ENCODE measurements at places on chromosomes 4 and X.

GRCh38 chrX:65781845-65782244, 114.4 kb downstream of the MSN start:
- no peak for DNase-seq

GRCh38 chrX:150365051-150365989, 2.2 kb downstream of the MAMLD1 start:
- DNase-seq = peak; percentile 65

DNA sequence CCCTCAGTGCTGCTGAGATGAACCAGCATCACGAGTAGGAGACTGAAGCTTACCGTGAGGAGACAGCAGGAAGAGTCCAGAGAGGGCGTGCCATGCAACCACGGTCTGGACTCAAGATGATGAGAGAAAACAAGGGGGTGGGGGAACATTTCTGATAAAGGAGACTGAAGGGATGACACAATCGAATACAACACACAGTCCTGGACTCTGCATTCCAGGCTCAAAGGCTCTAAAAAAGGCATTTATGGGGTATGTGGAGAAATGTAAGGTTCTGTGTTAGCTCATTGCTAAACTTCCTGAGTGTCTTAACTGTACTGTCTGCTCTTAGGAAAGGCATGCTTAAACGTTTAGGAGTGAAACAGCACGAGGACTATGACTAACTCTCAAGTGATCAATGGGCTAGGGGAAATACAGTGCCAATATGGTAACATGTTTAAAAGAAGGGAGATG, 20.6 kb upstream of the IRAK1 start:
- DNase-seq = no peak

GRCh38 chrX:23731951-23732350, 11.1 kb downstream of the ACOT9 start:
- DNase-seq = no peak

DNA sequence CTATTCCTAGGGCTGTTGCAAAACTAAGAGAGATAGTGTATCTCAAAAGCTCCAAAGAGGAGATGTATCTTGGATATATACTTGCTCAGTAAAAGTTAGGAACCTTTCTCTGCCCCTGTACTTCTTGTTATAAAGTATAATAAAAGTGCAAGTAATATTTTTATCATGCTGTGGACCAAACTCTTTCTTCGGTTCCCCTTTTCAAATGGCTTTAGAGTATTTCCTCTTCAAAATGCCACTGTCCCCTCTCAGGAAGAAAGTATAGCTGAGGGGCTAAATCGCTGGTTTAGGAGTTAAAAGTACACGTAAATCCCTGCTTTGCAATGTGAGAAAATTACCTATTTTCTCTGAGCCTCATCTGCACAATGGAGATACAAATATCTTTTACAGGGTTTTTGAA, 169.1 kb upstream of the FTHL17 start:
- no peak for DNase-seq

DNA sequence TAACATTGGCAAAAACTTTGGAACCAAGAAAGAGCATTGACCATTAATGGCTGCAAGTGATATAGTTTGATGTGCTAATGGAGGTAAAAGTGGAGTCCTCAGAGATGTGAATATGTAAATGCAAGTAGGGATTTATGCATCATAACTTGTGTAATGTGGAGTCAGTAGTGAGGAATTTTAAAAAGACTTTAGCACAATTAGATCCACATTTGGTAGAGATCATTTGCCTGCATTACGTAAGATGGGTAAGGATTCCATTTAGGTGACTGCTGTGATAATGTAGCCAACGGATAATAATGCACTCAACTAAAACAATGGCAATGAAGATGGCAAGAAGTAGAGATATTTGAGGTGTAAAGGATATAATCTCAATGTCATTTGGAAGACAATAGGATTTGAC, 1128.4 kb downstream of the ADGRL3 start:
- no peak for DNase-seq

- no peak for DNase-seq
Observed at GRCh38 chrX:2643880-2644279, 47.2 kb upstream of the CD99 start.

DNA sequence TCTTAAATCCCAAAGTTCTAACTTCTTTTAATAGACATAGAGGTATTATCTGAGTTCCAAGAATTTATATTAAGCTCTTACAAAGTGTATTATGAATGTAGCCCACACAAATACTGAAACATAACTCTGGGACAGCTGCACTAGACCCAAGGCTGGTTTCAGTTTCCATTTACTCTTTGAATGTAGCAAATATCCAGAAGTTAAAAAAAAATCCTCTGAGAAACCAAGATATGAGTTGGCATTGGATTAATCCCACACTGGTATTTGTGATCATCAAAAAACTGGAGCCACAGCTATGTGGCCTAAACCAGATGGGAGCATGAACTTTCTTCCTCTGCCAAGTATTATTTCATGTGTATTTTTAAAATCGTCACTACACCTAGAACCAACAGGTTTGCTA, 23.6 kb upstream of the SMPX start:
- no peak for DNase-seq

- DNase-seq = no peak
Observed at GRCh38 chrX:108177351-108178142, 86.0 kb downstream of the ATG4A start.

DNA sequence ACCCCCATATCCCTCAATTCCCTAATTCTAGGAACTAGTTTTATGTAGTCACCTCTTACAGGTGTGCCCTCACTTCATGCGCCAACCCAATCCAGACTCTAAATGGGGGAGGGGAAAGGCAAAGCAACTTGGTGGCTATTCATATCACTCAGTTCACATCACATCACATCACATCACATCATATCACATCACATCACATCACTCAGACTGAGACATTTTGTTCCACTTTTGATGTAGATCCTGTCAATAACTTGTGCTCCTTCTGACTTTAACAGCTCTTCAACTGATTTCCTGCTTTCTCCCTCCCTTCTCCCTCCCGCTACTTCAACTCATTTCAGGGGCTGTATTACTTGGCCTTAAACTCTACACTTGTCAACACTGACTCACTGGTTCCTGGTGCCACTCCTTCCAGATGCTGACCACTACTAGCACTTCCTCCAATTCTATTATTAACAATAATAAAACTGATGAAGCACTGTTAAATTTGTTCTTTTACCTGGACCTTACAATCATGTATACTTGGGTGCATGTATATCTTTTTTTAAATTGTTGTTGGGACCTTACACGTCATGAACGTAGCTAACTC, 29.1 kb upstream of the PLS3 start:
- DNase-seq = no peak

GRCh38 chr4:98950925-98951324, 22.0 kb upstream of the EIF4E start:
- no peak for DNase-seq

DNA sequence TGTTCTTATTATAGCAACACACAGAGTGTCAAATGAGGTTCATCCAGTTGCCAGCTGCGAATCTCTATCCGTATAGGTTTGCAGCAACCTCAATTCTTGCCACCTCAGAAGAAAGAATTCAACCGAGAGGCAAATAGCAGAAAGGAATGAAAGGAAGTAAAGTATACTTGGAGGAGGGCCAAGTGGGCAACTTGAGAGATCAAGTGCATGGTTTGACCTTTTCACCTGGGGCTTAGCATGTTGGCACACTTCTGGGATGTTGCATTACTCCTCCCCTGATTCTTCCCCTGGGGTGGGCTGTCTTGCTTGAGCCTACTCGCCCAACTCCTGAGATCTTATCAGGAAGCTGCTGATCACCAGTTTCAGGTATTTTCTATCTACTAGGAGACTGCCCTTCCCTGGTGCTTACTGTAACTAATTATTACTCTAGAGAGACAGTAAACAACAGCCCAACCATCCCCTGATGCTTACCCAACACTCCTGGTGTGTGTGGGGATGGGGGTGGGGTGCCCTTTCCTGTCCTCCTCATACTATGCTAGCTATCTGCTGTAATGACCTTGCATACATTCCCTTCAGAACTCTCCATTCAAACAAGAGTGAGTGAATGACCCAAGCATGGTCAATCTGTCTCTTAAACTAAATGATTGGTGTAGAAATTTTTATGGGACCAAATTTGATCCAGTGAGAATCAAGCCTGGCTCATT, 7.3 kb upstream of the TMEM33 start:
- DNase-seq = no peak

GRCh38 chr4:8352368-8353157, 83.0 kb downstream of the HTRA3 start:
- no peak for DNase-seq

DNA sequence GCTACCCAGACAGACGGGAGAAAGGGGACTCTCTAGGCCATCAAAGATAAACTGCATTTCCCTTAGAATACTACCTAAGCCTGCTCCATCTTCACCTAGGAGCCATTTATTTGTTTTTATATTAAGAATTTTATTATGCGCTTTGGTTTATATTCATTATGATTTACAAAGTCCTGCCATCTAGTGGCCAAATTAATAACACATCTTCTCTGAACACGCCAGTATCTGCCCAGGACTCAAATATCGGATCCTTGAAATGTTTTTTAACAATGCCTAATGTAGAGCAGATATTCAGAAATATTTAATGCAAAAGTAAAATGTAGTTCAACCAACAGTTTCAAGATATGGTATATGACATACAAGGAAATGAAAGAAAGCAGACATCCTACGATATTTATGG, 20.8 kb upstream of the PRPS2 start:
- DNase-seq = peak; percentile 13

DNA sequence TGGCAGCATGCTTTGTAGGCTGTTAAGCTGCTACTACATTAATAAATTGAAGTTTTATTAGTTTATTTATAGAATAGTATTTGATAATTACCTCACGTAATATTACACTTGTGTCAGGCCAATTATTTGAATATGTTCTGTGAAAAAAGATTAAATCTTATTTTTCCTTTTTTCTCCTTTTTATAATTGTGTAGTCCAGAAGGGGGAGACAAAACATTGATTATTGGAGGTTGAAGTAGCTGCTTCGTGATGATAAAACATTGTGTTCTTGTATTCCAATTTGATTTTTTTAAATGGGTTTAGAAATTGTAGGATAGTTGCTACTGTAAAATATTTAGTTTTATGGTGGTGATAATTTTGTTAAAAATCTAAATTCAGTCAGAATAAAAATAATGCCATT, 85.7 kb downstream of the DIAPH2 start:
- DNase-seq = peak; percentile 22

- no peak for DNase-seq
Observed at GRCh38 chr4:183758061-183758757, 99.1 kb downstream of the TRAPPC11 start.

GRCh38 chr4:139896091-139896604, 230.5 kb downstream of the MGST2 start:
- no peak for DNase-seq

DNA sequence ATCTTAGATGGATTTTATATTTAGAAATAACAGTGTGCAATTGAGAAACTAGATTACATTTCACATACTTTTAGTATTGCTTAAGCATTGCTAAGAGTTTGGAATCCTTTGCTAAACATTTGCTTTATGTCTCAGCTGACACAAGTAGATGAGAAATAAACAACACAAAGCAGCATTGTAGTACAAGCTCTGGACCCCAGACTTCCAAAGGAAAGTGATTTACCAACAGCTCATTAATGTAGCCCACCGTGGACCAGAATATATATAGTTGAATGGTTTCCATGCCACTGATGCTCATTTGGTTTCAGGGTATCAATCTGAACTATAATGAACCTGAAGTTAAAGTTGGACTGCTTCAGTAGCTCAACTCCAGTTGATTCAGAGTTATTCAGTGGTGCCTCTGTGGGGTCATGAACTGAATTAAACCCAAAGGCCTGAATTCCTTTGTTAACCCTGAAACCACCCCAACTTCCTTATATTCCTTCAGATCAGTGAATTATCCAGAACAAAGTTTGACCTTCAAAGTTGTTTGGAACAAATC, 132.1 kb upstream of the NEIL3 start:
- DNase-seq = no peak

DNA sequence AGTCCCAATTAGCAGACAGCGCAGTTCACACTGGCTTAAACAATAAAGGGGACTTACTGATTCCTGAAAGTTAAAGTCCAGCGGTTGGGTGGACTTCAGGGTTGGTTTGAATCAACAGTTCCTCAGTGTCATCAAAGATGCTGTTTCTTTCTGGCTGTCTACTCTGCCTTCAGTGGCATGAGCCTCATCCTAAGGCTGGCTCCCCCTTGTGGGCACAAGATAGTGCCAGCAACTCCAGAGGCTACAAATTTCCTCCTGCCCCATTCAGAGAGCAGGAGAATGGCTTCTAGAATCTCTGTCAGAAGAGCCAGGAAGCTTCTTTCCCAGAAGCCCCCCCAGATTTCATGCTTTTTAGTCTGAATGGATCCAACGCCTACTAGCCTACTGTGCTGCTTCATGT, 82.4 kb upstream of the MTM1 start:
- DNase-seq = peak; percentile 42

- no peak for DNase-seq
Observed at GRCh38 chr4:150680651-150681050, 98.7 kb downstream of the MAB21L2 start.

GRCh38 chr4:109953556-109953955, 40.9 kb downstream of the EGF start:
- no peak for DNase-seq

DNA sequence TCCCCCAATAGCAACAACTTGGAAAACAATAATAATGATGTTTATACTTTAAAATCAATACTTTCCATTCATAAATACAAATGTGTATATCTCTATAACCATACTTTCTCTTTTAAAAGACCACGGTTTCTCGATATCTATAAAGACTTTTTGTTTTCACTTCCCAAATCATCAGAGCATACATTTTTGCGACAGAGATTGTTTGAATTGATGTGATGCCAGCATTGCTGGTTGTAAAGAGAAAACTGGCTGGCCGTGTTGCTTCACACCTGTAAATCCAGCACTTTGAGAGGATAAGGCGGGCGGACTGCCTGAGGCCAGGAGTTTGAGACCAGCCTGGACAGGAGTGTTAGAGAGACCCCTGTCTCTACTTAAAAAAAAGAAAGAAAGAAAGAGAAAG, 77.6 kb upstream of the ZNF518B start:
- DNase-seq = no peak

DNA sequence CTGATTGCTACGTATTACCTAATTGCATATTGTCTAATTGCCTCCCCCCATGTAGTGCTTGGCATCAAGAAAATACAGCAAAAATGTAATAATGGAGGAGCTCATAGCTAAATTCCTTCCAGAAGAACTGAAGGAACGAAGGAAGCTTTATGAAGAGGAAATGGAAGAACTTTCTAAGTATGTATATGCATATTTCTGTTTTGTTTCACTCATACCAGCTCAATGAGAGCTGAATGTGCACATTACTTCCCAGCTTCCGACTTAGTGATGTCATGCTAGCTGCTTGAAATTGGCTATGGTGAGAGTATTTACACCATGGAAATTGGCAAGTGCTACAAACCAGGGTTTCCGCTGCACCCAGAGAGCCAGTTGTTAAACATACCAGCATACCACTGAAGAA, 34.7 kb downstream of the LONRF3 start:
- DNase-seq = no peak

GRCh38 chr4:119246177-119246733, 33.7 kb downstream of the USP53 start:
- DNase-seq = no peak

GRCh38 chr4:187380181-187380581, 615.4 kb upstream of the ZFP42 start:
- DNase-seq = peak; percentile 45
